ENCODE measurements at places on chromosomes 16 and 17.

GRCh38 chr17:50836826-50837225, 1.4 kb downstream of the WFIKKN2 start:
- no peak for DNase-seq

DNA sequence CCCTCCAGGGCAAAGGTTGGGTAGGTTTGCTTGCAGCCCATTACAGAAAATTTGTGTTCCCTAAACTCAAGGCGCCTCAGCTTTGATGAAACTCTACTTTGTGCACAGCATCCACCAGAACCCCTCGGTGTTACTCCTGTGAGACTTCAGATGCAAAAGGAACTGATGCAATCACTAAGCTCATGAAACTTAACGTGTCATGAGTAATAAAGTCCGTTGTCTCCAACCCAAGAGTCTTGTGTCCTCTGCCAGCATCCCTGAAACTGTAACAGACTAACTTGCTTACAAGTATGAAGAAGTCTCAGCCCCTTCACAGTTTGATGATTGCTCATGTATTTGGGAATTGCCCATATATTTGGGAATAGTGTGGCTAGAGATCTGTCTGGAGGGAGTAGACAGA, 74.8 kb upstream of the MARCHF10 start:
- no peak for DNase-seq

- no peak for DNase-seq
Observed at GRCh38 chr16:23005951-23006350, 143.3 kb downstream of the USP31 start.

- no peak for DNase-seq
Observed at GRCh38 chr16:60905811-60906210, 1130.4 kb downstream of the CDH8 start.

- no peak for DNase-seq
Observed at GRCh38 chr16:24883714-24884151, 38.0 kb downstream of the SLC5A11 start.

GRCh38 chr17:8785547-8786413, 13.4 kb downstream of the MFSD6L start:
- peak; percentile 40 for DNase-seq

GRCh38 chr17:77385750-77386501, 245.2 kb downstream of the SEC14L1 start:
- DNase-seq = no peak

DNA sequence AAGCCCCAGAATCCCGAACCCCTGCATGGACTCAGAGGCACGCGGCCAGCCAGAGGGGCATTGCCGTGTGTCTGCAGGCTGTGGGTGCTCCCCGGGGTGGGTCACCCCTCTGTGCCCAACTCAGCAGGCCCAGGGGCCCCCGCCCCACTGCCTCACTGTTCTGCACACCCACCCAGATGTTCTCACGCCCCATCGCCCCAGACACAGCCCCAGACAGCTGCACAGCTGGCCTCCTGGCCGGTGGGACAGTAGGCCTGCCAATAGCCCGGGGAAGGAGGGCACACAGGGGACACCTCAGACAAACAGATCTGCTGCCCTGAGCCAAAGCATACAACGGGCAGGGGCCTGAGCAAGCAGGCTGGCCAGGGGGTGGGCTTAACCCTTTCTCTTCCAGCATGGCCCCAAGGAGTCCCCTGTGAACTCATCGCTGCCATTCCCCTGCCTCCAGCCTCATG, 27.6 kb upstream of the NXPH3 start:
- no peak for DNase-seq

- no peak for DNase-seq
Observed at GRCh38 chr17:76048711-76049110, 21.6 kb upstream of the EVPL start.

DNA sequence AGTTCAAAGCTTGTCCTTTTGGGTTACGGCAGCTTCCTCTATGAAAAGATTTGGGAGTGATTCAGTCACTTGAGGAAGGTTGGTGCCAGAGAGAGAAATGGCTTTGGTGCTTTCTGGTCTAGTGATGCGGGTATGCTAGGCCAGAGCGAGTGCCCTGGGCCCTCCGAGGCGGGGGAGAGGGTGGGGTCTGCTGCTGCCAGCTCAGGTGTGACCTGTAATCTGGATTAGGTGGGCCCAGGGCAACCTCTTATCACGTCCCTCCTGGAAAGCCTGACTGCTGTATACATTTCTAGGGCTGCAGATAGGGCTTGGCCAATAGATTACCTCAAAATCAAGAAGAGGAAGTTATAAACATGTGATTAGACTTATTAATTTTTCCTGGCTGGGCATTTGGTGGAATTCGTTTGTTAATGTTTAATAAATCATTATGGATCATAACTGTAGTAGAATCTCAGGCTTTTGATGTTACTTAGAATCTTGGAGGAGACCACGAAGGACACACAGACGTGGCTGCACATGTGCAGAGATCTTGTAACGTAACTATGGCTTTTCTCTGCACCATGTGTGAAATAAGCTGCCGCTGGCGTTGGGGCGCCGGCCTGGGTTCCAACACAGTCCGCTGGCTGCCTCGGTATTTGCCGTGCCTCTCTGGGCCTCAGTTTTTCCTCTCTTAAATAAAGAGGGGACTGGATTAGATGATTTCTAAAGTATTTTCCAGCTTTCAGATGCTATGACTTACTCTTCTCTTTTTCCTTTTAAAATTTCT, 1.2 kb downstream of the IRF8 start:
- DNase-seq = no peak

DNA sequence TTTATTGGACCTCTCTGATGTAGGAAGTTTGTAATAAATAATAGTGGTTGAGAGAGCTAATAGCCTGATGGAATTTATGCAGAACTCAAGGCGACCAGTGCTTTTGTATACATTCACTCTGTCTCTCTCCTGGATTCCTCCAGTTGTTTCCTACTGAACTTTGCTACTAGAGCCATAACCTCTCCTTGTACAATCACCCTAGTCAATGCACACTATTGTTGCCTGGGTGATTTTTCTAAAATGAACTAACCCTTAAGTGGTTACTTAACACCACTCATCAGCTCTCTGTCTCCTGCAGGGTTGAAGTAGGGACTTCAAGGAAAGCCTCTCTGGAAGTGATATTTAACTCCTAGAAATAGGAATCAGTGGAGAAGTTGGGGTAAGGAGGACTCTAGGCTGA, 9.7 kb downstream of the PHKB start:
- DNase-seq = no peak

GRCh38 chr16:66220702-66221101, 145.8 kb upstream of the CDH5 start:
- DNase-seq = no peak
